ENCODE measurements at places on chromosomes 16 and 17. TPM values are rescaled to one million over a fixed set of nuclear protein-coding genes. Genes with fewer than 3 reads are reported as not detected.
A peak's percentile ranks its signal among the peaks of the same experiment; 100 is the strongest.

Gene CDRT15
- not detected for total RNA-seq

Gene TNFRSF17
- not detected for total RNA-seq

Gene LRRC75A
- 6.2 TPM for total RNA-seq

Gene KLHL10
- total RNA-seq = 0.17 TPM

Gene KRT26
- not detected for total RNA-seq

DNA sequence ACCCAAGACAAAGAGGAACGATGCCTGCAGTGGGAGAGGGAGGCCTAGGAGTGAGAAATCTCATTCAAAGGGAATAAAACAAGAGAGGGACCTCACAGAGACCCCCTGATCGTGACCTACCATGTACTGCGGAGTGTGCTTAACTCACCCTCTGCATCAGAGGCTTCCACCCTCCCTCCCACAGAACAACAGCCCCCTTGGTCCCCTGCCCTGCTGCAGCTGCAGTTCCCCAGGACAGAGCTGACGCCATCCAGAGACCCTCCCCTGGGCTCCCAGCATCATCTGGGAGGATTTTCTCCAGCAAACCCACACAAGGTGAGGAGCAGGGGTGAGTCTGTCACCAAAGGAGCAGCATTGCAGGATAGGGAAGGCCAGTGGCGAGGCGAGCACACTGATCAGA is 39.8 kb downstream of the TLE7 start:
- H3K27ac ChIP-seq = no peak overlapping the region
- DNase-seq = no peak
- no peaks in the 10 kb centered on the region for H3K27me3 ChIP-seq
- H3K4me1 ChIP-seq = no peaks in the 10 kb centered on the region
- no peaks in the 10 kb centered on the region for H3K36me3 ChIP-seq
- H3K4me3 ChIP-seq = no peak overlapping the region

DNA sequence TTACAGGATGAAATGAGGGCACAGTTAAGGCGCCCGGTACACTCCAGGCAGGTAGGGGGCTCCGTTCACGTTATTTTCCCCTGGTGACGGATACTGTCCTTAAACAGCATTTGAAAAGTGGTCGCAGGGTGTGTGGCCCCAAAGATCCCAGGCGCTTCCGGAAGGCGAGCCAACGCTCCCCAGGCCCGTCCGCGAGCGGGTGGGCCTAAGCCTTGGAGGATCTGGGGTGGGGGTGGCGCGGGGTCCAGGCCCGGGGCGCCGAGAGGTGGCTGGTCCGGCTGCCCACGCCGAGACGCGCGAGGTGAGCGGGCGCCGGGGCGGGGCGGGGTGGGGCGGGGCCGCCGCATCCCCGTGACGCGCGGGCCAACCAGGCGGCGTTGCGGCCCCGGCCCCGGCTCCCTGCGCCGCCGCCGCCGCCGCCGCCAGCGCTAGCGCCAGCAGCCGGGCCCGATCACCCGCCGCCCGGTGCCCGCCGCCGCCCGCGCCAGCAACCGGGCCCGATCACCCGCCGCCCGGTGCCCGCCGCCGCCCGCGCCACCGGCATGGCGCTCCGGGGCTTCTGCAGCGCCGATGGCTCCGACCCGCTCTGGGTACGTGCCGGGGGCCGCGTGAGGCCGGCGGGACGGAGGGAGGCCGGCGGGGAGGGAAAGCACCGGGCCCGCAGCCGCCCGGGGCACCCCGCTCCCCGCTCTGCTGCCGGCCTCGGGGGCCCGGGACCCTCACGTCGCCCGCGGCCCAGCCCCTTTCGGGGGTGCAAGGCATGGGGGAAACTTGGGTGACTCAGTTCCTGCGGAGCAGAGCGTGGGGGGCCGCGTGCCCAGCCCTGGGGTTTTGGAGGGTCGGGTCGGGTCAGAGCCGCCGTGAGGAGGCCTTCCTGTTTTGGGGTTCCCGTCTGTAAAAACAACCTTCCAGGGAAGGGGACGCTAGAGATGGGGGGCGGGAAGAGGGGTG is at the start of gene ABCC1:
ABCC1 (plus strand) TSS at position 407 of the 951 bp plus-strand sequence; CDS start at position 543, 136 bp downstream.
- H3K4me3 ChIP-seq = peak within 1 kb of the TSS; percentile 88
- H3K4me1 ChIP-seq = peaks cover 36% of the 10 kb centered on the region
- peak within 1 kb of the TSS; percentile 92 for H3K27ac ChIP-seq
- H3K27me3 ChIP-seq = no peaks in the 10 kb centered on the region
- H3K36me3 ChIP-seq = no peaks in the 10 kb centered on the region

DNA sequence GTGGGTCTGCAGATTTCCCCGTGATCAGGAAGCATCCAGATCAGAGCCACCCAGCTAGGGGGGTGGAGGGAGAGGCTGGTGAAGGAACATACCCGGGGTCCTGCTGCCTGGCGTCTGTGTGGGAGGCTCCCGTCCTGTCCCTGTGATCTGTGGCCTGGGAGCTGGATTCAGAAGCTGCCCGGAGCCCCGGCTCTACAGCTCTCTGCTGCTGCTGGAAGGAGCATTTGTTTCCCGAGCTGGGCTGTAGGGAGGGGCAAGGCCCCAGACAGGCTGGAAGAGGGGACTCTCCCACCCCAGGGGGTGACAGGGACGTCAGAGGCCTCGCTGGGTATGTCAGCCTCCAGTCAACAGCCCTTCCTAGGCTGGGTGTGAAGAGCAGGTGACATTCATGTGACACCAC is 10.2 kb downstream of the SOX8 start:
- no peak overlapping the region for H3K4me3 ChIP-seq
- no peak for DNase-seq
- H3K27ac ChIP-seq = no peak overlapping the region
- no peaks in the 10 kb centered on the region for H3K36me3 ChIP-seq
- no peaks in the 10 kb centered on the region for H3K4me1 ChIP-seq

DNA sequence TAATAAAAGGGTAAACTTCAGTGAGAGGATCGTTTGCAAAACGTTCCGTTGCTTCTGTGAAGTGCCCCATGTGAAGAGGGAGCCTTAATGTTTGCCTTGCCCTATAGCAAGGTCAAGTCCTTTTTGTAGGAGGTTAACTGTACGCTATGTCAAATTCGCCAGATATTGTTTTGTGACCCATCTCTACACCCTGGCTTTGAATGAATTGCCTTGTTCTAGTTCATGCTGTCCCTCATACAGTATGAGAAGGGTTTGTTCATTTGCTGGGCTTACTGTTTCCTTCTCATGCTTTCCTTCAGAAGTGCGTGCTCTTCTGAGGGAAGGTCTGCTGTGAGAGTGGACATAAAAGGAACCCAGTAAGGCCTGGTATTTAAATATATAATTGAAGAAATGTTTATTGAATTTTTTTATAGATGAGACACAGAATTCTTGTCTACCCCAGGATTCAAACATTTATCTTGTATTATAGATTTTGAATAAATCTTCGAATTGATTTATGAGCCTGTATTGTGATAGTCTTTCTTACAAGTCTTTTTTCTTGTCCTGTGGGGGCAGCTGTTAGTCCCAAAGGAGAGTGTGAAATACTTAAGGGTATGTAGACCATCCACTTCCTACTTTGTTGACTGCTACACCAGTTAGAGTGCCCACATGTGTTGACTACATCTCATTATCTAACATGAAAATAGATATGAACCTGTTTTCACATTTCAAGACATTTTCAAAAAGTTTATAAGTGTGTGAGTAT is 1.7 kb downstream of the MAP3K3 start:
- H3K27ac ChIP-seq = no peak overlapping the region
- no peaks in the 10 kb centered on the region for H3K36me3 ChIP-seq
- no peaks in the 10 kb centered on the region for H3K27me3 ChIP-seq
- no peak for DNase-seq

GRCh38 chr16:27195076-27195741 is 8.1 kb upstream of the KDM8 start:
- DNase-seq = no peak
- no peaks in the 10 kb centered on the region for H3K27me3 ChIP-seq
- peaks cover 2% of the 10 kb centered on the region for H3K4me1 ChIP-seq
- H3K36me3 ChIP-seq = no peaks in the 10 kb centered on the region
- H3K4me3 ChIP-seq = no peak overlapping the region
- H3K27ac ChIP-seq = no peak overlapping the region

GRCh38 chr16:66842765-66843164 is 1.4 kb upstream of the CA7 start:
- no peak for DNase-seq
- peaks cover 13% of the 10 kb centered on the region for H3K4me1 ChIP-seq
- H3K27me3 ChIP-seq = peaks cover 16% of the 10 kb centered on the region
- no peak overlapping the region for H3K4me3 ChIP-seq

DNA sequence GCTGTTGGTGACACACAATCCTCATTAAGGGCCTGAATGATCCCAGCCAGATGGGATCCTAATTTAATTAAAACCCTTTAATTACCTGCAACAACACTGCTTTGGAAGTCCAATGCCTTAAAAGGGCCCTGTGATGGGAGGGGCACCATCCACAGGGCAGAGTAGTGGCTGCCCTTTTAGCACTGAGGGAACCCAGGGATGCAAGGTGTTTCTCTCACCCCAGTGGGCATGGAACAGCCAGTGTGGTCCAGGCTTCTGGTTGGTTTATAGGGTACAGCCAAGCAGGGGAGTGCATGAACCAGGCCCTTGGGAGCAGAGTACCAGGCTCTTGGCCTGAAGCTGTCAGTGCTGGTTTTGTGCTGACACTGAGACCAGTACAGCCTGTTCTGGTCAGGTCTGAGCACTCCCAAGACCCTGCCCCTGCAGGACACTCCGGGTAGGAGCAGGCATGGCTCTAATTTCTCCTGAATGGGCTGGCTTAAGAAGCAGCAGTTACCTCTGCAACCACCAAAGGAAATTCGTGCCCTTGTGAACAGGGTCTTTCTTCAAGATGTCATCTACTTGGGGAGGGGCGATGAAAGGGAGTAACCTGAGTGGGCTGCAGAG is 9.9 kb downstream of the NXPH3 start:
- H3K27ac ChIP-seq = no peak overlapping the region
- no peaks in the 10 kb centered on the region for H3K4me1 ChIP-seq
- no peaks in the 10 kb centered on the region for H3K36me3 ChIP-seq
- no peak for DNase-seq
- no peak overlapping the region for H3K4me3 ChIP-seq

GRCh38 chr16:78155791-78156345 is 56.4 kb downstream of the WWOX start:
- DNase-seq = no peak
- H3K4me3 ChIP-seq = no peak overlapping the region
- no peaks in the 10 kb centered on the region for H3K27me3 ChIP-seq
- H3K4me1 ChIP-seq = no peaks in the 10 kb centered on the region

DNA sequence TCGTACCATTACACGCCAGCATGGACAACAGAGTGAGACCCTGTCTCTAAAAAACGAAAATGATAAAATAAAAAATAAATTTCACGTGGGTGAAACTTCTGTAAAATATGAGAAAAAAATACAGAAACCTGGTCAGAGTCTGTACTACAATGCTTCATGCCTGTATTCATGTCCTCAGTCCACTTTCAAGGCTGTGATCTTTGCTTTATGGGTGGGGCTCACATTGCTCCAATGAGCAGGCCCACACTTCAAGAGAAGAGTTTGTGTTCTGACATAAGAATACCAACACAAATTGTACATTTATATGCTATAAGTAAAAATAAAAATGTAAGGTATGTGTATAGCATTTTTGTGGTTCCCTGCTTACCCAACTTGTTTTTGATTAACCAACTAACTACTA is 32.2 kb upstream of the ABCA3 start:
- DNase-seq = no peak
- H3K36me3 ChIP-seq = no peaks in the 10 kb centered on the region
- H3K27me3 ChIP-seq = no peaks in the 10 kb centered on the region
- H3K4me1 ChIP-seq = no peaks in the 10 kb centered on the region
- no peak overlapping the region for H3K27ac ChIP-seq

- H3K4me1 ChIP-seq = peaks cover 60% of the 10 kb centered on the region
- no peak overlapping the region for H3K4me3 ChIP-seq
- H3K36me3 ChIP-seq = peaks cover 43% of the 10 kb centered on the region
Observed at GRCh38 chr16:70573451-70574121, 50.0 kb downstream of the SF3B3 start.

DNA sequence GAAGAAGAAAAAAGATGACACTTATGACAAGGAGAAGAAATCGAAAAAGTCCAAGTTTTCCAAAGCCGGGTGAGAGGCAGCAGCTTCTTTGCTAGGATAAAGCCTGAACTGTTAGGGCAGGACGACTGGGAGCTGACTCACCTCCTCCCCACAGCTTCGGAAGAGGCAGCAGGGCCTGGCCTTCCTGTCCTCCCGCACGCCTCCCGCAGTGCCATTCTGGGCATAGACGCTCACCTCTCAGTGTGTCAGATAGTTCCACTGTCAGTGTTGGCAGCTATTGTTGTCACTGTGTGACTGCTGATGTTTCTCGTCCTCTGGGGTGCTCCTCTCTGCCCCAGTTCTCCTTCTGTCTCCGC is 12.6 kb downstream of the UBN1 start:
- H3K27me3 ChIP-seq = no peaks in the 10 kb centered on the region
- H3K4me1 ChIP-seq = peaks cover 19% of the 10 kb centered on the region
- peaks cover 60% of the 10 kb centered on the region for H3K36me3 ChIP-seq
- H3K27ac ChIP-seq = no peak overlapping the region
- H3K4me3 ChIP-seq = no peak overlapping the region

GRCh38 chr17:82097184-82097918 is 685 bp downstream of the FASN start:
- H3K27me3 ChIP-seq = no peaks in the 10 kb centered on the region
- H3K36me3 ChIP-seq = peaks cover 14% of the 10 kb centered on the region
- H3K4me3 ChIP-seq = peak overlapping the region; percentile 95
- H3K27ac ChIP-seq = peak overlapping the region; percentile 95
- peaks cover 72% of the 10 kb centered on the region for H3K4me1 ChIP-seq
- peak; percentile 92 for DNase-seq

- no peak overlapping the region for H3K27ac ChIP-seq
- no peak overlapping the region for H3K4me3 ChIP-seq
- H3K4me1 ChIP-seq = peaks cover 14% of the 10 kb centered on the region
- no peaks in the 10 kb centered on the region for H3K36me3 ChIP-seq
- H3K27me3 ChIP-seq = peaks cover 17% of the 10 kb centered on the region
Observed at GRCh38 chr17:38579934-38580333, 25.8 kb downstream of the SRCIN1 start.

DNA sequence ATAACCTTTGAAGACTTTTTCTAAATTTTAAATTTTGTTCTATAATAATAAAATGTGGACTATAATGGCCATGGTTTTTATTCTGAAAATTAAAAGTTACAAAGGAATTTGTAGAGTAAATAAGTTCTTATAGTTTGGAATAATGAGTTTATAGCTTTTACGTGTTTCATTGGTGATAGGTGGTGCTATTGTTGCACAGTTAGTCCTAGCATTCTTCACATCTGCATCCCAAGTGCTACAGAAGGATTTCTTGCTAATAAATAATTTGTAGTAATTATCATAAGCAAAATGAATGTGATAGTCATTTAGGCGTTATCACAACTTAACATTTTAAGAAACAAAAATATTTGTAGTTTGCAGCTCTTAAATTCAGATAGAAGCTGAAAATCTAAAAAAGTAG is 67.9 kb downstream of the BCAS3 start:
- no peak overlapping the region for H3K4me3 ChIP-seq
- no peak for DNase-seq
- H3K27me3 ChIP-seq = no peaks in the 10 kb centered on the region
- H3K36me3 ChIP-seq = no peaks in the 10 kb centered on the region

- no peaks in the 10 kb centered on the region for H3K36me3 ChIP-seq
- H3K4me3 ChIP-seq = no peak overlapping the region
- no peak overlapping the region for H3K27ac ChIP-seq
- H3K4me1 ChIP-seq = no peaks in the 10 kb centered on the region
Observed at GRCh38 chr16:23282568-23282967, 19.5 kb upstream of the SCNN1B start.

DNA sequence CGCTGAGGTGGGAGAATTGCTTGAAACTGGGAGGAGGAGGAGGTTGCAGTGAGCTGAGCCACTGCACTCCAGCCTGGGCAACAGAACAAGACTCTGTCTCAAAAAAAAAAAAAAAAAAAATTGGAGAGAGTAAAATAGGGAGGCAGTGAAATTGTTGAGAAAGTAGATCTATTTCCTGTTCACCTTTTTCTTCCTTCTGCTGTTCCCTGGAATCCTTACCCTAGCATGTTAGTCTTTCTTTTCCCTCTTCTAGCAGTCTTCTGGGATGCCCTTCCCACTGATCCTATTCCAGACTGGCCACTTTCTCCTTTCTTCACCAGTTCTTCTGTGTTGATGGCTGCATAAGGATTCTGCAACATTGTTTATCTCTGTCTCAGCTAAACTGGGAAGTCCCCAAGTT is 3.1 kb downstream of the NME2 start:
- no peak overlapping the region for H3K4me3 ChIP-seq
- no peak overlapping the region for H3K27ac ChIP-seq
- no peak for DNase-seq
- peaks cover 43% of the 10 kb centered on the region for H3K36me3 ChIP-seq

All from upper lobe of left lung (tissue), 6 donors.